Activated CD4-positive, alpha-beta T cell treated with anti-CD3 and anti-CD28 coated beads, Interleukin-2, amount 10 ng/mL, durations not matched to agents 7 days and 5 days (primary cell): ENCODE measurements at places on chromosomes 2 and 18. TPM values are rescaled to one million over a fixed set of nuclear protein-coding genes. Genes with fewer than 3 reads are reported as not detected.

SKOR2 gene
- total RNA-seq: not detected

DNA sequence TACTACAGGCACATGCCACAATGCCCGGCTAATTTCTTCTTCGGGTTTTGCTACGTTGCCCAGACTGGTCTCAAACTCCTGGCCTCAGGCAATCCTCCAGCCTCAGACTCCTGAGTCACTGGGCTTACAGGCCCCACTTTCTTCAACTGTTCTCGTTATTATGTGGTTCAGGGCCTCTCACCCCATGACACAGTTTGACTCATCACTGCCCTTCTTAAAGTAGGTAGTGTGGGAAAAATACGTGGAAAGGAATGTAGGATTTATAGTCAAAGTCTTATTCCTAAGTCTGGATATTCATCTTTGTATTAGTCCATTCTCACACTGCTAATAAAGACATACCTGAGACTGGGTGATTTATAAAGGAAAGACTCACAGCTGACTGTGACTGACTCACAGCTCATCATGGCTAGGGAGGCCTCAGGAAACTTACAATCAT, 19.4 kb downstream of the CENPA start:
- DNase-seq: no peak

- peak; percentile 20 for DNase-seq
These were observed 805 bp downstream of the LIMS2 start for GRCh38 chr2:127674241-127675209.

DNA sequence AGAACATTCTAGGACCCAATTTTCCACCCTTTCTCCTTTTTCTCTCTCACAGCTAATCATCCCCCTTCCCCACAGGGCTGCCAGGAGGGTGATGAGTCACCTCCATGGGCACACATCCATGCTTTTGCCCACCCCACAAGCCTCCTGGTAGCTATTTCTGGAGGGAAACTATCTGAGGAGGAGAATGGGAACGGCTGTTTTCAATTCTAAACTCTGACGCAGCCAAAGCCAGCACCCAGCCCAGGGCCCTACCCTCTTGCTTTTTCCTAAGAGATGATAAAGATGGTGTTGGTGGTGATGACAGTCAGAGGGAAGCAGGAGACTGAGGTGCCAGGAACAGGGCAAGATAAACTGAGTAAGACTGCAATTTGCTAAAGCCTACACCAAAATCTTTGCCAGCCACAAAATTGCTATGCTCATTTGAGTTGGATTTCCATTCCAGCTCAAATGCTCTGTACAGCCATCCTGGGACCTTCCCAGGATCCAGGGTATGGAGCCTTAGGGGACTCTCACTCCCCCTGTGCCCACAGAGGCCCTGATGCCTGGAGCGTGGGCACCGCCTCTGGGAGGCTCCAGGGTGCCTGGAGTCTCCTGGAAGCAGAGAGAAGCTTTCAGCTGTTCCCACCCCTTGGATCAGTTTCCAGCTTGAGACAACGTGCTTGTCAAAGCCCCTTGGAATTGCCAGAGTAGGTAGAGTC, 62.0 kb upstream of the FZD7 start:
- DNase-seq: no peak

TRIP12 gene
- total RNA-seq: 232 TPM
